Esophagus muscularis mucosa (tissue), 4 donors: ENCODE measurements at places on chromosomes 6 and 20. TPM values are rescaled to one million over a fixed set of nuclear protein-coding genes. Genes with fewer than 3 reads are reported as not detected.

DNA sequence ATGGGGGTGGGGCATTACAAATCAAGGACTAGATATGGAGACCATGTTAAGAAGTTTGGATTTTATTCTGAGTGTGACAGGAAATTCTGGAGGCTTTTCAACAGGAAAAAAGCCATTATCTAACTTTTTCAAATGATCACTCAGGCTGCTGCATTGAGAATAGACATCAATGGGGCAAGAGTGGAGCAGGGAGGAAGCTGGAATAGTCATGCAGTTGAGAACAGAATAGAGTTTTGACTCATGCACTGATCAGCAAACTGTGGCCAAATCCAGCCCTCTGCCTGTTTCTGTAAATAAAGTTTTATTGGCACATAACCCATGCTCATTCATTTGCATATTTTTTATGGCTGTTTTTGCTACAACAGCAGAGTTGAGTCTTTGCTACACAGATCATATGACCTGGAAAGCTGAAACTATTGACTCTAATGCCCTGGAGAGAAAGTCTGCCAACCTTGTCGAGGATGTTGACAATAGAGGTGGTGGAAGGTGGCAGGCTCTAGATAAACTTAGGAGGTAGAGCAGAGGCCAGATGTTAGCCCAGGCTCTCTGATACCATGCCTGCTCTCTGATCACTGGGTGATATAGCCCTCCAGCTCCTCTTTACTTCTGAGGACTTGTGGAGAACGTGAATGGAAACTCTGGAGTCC is 441.8 kb downstream of the PTPRT start:
- no peak overlapping the region for H3K4me3 ChIP-seq
- no peaks in the 10 kb centered on the region for H3K27me3 ChIP-seq
- H3K27ac ChIP-seq, result no peak overlapping the region

DNA sequence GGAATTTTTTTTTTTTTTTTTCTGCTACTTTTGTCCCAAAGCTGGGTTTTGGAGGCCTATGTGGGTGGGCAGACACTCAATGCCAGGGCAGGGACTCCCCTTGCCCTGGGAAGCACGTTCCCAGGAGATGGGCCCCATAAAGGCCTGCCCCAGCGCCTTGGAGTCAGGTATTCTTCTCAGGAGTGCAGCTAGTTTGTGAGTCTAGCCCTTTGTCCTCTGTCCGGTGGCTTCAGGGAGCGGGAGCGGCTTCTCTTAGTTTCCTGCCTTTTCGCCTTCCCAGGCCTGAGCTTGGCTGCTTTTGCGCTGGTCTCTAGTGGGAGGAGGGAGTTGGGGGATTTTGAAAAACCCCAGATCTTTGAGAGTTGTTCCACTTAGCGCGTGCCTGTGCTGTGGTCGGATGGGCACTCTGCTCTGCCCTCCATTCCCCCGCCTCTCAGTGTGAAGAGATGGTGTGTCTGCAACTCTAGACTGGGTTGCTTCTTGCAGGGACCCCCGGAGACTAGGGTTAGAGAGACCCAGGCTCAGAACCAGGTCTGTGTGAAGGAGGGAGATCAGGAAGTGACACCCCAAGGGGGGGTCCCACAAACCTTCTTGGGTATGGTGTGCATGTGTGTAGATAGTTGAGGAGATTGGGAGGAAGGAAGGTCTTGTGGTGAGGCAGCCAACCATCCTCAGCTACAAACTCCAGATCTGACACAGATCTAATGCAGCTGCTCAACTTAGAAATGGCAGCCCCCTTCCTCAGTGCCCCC is 1.3 kb downstream of the PLCG1 start:
- no peaks in the 10 kb centered on the region for H3K27me3 ChIP-seq
- H3K4me3 ChIP-seq, result peak overlapping the region; percentile 90
- peak overlapping the region; percentile 96 for H3K27ac ChIP-seq
- H3K4me1 ChIP-seq, result peaks cover 78% of the 10 kb centered on the region
- H3K36me3 ChIP-seq, result no peaks in the 10 kb centered on the region

DNA sequence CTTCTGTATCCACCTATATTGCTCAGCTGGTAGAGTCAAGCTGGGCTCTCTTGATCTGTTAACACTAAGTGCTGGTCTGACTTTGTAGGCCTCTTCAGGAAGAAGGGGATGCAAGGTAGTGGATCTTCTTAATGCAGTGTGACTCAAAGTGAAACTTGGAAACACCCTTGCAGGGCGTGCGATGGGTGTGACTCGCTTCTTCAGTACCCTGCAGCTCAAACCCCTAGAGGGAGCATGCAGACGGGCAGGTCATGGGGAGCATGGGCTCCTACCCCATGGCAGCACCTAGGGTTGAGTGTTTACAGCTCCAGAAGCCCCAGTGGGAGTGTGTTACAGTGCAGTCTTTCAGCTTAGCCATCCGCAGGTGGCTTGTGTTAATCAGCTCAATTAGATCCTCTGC is 757 bp upstream of the SAMD3 start:
- H3K27me3 ChIP-seq, result no peaks in the 10 kb centered on the region
- H3K27ac ChIP-seq, result no peak overlapping the region
- H3K4me3 ChIP-seq, result no peak overlapping the region
- no peaks in the 10 kb centered on the region for H3K4me1 ChIP-seq
- no peak for DNase-seq

The MACROD2 gene
- total RNA-seq, result 1.4 TPM

The BPHL gene
- total RNA-seq, result 7.1 TPM

DNA sequence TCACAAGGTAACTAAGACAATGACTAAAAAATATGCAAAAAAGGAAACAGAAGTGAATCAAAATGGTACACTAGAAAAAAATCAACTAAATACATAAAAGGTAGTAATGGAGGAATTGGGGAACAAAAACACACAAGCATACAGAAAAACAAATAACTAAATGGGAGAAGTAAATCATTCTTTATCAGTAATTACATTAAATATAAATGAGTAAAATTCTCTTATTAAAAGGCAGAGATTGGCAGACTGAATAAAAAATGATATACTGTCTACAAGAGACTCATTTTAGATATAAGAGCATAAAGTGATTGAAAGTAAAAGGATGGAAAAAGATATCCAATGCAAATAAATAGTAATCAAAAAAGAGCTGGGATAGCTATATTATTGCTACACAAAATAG is 39.4 kb upstream of the VEGFA start:
- H3K36me3 ChIP-seq, result no peaks in the 10 kb centered on the region
- DNase-seq, result no peak
- H3K4me3 ChIP-seq, result no peak overlapping the region
- no peaks in the 10 kb centered on the region for H3K4me1 ChIP-seq
- H3K27me3 ChIP-seq, result no peaks in the 10 kb centered on the region
- no peak overlapping the region for H3K27ac ChIP-seq

- H3K27me3 ChIP-seq, result no peaks in the 10 kb centered on the region
- no peaks in the 10 kb centered on the region for H3K36me3 ChIP-seq
- H3K27ac ChIP-seq, result no peak overlapping the region
- H3K4me3 ChIP-seq, result no peak overlapping the region
- H3K4me1 ChIP-seq, result peaks cover 17% of the 10 kb centered on the region
- no peak for DNase-seq
Observed at GRCh38 chr20:38873050-38873581, 53.1 kb upstream of the FAM83D start.
